SW 1271 (cell line): ENCODE measurements at places on chromosomes 7 and 10.

- no peak for DNase-seq
These were observed 89.3 kb downstream of the CHST15 start for GRCh38 chr10:124003871-124004662.

- no peak for DNase-seq
These were observed 35.2 kb downstream of the CREB3L2 start for GRCh38 chr7:137966641-137967142.

DNA sequence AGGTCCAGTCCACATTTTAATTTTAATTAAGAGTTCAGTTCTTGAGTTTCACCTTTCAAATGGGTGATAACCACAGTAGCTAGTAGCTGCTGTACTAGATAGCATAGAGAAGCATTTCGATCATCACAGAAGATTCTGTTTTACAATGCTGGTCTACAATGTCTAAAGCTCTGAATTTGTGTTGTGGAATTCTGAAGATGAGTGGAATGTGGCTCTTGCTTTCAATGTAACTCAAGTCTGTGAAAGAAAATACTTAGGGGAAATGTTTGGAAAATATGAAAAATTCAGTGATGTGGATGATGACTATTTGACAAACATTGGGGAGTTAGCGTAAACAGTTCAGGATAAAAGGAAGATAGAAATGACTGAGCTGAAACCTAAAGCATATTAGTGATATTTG is 139.4 kb downstream of the GNAT3 start:
- DNase-seq = no peak

DNA sequence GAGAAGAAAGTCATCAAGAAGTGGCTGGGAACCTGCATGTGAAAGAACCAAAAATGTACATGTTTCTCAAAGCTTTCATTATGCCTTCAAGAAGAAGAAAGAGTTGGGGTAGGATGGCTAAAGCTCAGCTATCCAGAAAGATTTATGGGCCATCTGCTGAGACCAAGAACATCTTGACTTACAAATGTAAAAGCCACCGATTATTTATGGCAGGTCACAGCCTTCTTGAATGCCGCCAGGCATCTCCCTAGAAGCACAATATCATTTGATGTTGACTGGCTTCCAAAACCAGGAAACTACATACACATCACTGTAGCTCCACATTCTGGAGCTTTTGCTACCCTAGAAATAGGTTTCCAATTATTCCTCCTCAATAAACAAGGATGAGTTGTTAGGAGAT is 254.2 kb upstream of the AOAH start:
- DNase-seq = no peak

- DNase-seq = no peak
These were observed 101.8 kb downstream of the SAMD9 start for GRCh38 chr7:93015779-93016481.

- no peak for DNase-seq
These were observed 97.8 kb downstream of the CHST15 start for GRCh38 chr10:123995461-123996131.

GRCh38 chr10:48567346-48567745 is 37.5 kb downstream of the ARHGAP22 start:
- DNase-seq = no peak

DNA sequence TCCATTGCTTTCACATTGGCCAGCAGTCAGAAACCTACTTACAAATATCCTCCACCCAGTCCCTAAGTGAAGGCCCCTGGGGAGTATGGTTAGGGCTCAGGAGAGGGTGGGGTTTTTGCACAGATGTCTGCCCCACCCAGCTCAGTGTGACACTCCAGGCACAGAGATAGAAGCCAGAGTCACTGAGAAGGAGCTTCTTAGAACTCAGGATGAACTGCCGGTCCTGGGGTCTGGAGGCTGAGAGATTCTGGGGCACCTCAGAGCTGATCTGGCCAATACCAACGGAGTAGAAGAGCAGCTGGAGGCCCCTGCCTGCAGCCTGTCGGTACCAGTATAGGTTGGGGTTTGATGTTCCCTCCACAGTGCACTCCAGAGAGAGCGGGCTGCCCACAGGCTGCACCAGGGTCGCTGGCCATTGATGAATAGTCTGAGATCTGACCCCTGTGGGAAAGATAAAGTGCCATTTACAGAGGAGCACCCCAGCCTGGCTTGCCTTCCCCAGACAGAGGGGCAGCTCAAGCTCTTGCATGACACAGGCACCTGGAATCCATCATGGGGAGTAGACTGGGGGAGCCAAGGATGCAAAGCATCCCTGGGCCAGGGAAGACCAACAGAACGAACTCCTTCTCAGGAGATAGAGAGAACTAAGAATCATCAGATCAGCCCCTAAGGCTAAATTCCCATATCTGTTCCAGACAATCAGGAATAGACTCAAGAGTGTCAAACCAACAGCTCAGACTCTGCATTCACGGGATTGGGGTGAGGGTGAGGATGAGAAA is 41.9 kb downstream of the PRSS2 start:
- no peak for DNase-seq

- no peak for DNase-seq
These were observed 153.8 kb downstream of the GNAI1 start for GRCh38 chr7:80288175-80289122.

GRCh38 chr10:1520909-1521565 is 216.3 kb downstream of the ADARB2 start:
- DNase-seq = no peak

DNA sequence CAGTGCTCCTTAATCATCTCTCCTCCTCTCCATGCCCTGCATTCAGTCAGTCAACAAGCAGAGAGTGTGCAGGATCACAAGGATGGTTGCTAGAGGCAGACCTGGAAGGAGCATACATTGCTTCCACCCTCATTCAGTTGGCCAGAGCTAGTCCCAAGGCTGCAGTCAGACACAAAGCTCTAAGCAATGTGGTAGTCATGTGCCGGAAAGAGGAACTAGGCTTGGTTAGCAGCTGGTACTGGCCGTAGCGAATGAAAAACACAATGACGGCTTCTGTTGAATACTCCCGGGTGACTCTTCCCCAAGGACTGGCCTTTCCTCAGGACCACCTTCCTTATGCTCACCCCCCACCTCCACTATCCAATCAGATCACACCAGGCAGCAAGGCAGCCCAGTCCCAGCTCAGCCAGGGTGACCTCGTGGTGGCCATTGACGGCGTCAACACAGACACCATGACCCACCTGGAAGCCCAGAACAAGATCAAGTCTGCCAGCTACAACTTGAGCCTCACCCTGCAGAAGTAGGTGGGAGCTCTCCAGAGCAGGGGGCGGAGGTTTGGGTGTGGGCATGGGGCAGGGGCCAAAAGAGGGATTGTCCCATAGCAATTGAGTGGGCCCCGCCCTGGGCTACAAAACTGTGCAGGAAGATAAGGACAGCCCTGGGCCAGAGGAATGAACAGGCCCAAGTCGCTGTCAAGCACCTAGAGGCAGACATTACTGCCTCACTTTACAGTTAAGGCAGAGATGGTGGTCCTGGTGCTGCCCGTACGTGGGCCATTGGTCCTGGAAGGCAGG is 10.9 kb downstream of the LDB3 start:
- no peak for DNase-seq

DNA sequence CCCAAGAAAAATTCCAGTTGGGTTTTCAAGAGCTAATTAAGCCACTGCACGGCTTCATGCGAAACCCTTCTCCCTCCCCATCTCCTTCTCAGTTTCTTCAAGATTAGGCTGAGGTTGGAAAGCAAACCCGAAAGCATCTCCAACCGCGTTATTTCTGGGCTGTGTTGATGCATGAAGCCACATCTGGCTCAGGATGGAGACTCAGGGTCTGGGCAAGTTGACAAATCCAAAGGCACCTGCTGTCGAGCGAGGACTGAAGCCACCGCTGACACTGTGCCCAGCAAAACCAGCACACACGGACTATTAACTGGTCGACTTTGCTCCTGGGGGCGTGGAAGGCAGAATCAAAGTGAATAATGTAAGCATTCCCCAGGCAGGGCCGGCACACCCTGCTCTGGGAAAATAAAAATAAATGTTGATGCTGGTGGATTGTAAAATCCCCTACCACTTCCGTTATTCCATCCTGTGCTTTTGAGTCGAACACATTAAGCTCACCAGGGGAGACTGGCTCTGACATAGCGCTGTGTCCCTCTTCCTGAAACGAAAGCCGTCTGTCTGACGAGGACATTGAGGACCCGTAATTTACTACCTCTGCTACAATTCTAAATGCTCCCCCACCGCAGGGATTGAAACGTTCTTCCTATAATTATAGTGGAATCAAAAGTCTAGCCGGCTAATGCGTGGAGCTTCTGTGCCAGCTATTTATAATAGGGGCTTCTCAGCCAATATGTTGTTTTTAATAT is 269.8 kb downstream of the ADARB2 start:
- DNase-seq = no peak

DNA sequence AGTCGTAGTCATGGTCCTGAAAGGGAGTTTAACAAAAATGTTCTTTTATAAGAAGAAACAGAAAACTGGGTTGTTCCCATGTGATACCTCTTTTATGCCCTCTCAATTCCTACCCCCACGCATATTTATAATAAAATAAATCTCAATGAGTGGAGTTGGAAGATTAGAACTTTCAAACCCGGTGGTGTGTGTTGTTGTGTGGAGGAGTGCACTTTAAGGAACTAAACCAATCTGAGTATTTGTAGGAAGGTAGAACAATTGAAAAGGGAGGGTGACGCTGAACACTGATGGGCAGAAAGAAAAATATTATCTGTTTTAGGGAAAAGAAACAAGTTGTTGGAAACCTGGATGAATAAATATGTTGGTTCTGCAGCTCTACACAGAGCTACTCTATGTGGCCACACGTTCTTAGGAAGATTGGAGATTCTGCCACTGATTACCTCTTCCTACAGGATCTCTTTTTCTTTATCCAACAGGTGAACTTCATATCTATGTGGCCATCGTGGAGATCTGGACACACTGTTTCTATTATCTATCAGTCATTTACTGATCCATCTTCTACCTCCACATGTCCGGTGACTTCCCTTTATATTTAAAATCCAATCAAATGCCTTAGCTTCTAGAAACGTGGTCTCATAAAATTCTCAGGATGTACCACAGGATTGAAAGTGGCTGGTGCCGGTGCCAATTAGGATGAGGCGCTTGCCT is 13.1 kb upstream of the GATA3 start:
- no peak for DNase-seq

DNA sequence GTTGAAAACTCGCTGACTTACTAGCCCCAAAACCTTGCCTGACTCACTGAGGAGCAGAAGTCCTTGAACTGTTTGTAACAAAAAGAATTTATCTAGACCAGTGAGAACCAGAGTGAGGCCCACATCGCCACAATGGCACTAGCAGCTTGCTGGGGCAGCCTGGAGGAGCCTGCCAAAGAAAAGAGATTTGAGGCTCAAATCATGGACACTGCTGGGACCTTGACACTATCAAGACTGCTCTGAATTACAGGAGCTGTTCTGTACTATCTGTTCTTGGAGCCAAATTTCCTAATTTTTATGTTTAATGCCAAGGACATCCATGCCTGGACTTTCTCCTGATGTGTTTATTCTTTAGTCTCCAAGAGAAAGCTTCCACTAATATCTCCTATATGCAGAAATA is 82.0 kb upstream of the JCAD start:
- DNase-seq = no peak

DNA sequence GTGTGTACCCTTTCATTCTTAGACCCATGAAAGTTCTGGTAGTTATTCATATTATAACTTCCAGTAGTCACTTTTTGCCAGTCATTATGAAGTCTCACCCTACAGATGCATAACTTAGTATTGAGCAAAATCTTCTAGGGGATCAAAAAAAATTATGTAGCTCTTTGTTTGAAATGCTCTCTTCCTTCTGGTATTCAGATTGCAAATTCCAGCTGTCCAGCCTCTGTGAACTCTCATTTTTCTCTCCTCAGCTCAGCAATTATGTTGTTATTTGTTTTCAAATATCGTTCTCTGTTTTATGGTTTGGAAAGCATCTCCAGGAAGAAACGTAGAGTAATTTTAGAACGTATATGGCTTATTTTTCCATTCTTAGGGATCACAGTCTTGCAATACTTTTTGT is 442.5 kb downstream of the SEMA3D start:
- DNase-seq = no peak

DNA sequence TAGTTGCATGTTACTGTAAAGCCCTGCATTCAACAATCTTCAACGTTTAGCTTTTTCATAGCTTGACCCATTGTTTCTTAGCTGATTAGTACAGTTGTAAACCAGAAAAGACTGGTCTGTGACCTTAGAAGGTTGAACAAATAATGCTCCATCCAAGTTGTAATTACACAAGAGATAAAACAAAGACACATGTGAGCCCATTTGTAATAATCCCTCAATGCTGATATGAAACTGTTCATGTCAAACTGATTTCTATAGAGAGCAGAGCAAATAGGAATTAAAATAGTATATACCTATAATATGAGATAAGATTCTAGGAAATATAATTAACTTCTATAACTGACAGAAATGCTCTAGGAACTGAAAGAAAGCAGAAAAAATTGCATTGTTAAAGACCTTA is 94.7 kb upstream of the SLC25A13 start:
- DNase-seq = no peak
